ENCODE measurements at places on chromosomes 6 and 20. TPM values are rescaled to one million over a fixed set of nuclear protein-coding genes. Genes with fewer than 3 reads are reported as not detected.

GRCh38 chr6:36378936-36379335, 8.5 kb downstream of the ETV7 start:
- no peaks in the 10 kb centered on the region for H3K4me1 ChIP-seq
- H3K4me3 ChIP-seq = no peak overlapping the region
- H3K27ac ChIP-seq = no peak overlapping the region
- no peaks in the 10 kb centered on the region for H3K36me3 ChIP-seq

CAPN11 gene
- not detected for total RNA-seq

DNA sequence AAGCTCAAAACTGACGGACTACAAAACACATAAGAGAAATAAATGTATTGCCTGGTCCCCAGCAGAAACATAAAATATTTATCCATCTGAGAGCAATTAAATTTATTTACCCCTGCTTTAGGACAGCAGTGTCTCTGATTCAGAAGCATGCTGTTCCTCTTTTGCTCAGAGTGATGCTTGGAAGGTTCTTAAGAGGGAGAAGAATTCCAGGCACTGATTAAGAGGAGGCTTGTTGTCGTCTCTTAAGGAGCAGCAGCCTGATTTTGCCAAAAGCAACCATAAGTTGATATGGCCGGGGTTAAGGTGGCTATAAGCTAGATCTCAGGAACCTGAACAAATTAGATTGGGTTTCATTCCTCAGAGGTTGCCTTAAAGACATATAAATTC, 25.8 kb downstream of the CAP2 start:
- H3K4me1 ChIP-seq = peaks cover 14% of the 10 kb centered on the region
- H3K27me3 ChIP-seq = no peaks in the 10 kb centered on the region
- no peaks in the 10 kb centered on the region for H3K36me3 ChIP-seq
- no peak overlapping the region for H3K4me3 ChIP-seq
- H3K27ac ChIP-seq = no peak overlapping the region

DNA sequence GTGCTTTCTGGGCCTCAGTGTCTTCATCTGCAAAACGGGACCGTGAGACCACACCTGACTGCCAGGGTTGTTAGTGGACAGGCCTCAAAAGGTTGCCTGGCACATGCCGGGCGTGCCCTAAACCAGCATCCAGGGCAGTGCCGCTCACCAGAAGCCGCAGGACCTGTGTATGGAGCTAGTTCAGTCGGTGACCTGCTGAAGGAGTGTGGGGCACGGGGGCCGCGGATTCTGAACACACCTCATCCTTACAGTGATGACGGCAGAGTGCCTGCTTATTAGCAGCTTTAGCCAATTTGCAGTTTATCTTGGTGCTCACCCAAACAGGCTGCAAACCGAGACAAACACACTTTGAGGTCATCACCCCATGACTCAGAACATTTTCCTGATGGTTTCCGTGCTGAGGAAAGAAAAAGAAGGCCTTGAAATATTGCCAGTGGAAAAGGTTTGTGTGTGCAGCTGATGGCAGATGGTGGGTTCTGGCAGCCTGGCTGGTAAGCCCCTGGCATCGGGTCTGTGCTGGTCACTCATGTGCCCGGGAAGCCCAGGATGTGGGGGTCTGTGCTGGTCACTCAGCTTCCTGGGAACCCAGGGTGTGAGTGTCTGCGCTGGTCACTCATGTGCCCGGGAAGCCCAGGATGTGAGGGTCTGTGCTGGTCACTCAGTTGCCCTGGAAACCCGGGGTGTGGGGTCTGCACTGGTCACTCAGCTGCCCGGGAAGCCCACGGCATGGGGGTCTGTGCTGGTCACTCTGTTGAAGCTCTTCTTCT, 153.8 kb downstream of the ERMARD start:
- DNase-seq = no peak
- H3K27me3 ChIP-seq = no peaks in the 10 kb centered on the region
- H3K36me3 ChIP-seq = no peaks in the 10 kb centered on the region

BNIP5 gene
- not detected for total RNA-seq

GRCh38 chr6:7267466-7268091, 45.4 kb downstream of the SSR1 start:
- H3K27me3 ChIP-seq = no peaks in the 10 kb centered on the region
- no peak for DNase-seq
- H3K27ac ChIP-seq = no peak overlapping the region
- H3K36me3 ChIP-seq = no peaks in the 10 kb centered on the region
- H3K4me3 ChIP-seq = no peak overlapping the region

DNA sequence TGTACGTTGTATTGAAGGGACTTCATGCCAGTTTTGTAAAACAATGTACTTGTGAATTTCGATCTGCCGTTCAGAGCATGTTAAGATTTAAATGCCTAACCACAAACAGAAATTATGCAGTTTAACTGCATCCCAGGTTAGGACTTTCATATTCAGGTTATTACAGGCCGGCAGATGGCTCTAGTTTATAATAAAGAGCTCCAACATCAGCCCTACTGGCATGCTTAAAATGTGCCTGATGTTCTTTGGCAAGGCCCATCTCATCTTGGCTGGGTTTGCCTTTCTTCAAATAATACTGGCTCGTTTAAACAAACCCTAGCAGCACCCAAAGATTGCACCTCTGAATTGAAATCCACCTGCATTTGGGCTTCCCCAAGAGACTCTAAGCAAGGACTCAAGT, 169.3 kb upstream of the RIN2 start:
- no peak overlapping the region for H3K4me3 ChIP-seq
- no peaks in the 10 kb centered on the region for H3K27me3 ChIP-seq
- H3K4me1 ChIP-seq = no peaks in the 10 kb centered on the region

ZSCAN9 gene
- total RNA-seq = 7.9 TPM

- H3K4me3 ChIP-seq = no peak overlapping the region
- no peak overlapping the region for H3K27ac ChIP-seq
- no peaks in the 10 kb centered on the region for H3K4me1 ChIP-seq
Measured at GRCh38 chr6:150966786-150967185, 101.3 kb downstream of the MTHFD1L start.

HTR1E gene
- total RNA-seq = not detected

- DNase-seq = no peak
- peak overlapping the region; percentile 65 for H3K27ac ChIP-seq
- H3K4me3 ChIP-seq = peak overlapping the region; percentile 74
- H3K4me1 ChIP-seq = peaks cover 25% of the 10 kb centered on the region
- no peaks in the 10 kb centered on the region for H3K36me3 ChIP-seq
Measured at GRCh38 chr6:132812756-132813172, 1.6 kb upstream of the RPS12 start.

- no peaks in the 10 kb centered on the region for H3K27me3 ChIP-seq
- no peak overlapping the region for H3K27ac ChIP-seq
- peak overlapping the region; percentile 67 for H3K4me3 ChIP-seq
- no peaks in the 10 kb centered on the region for H3K36me3 ChIP-seq
- peaks cover 9% of the 10 kb centered on the region for H3K4me1 ChIP-seq
Measured at GRCh38 chr20:43658069-43658722, 8.7 kb upstream of the MYBL2 start.

- H3K27ac ChIP-seq = no peak overlapping the region
- H3K4me3 ChIP-seq = no peak overlapping the region
- H3K27me3 ChIP-seq = no peaks in the 10 kb centered on the region
- peaks cover 76% of the 10 kb centered on the region for H3K4me1 ChIP-seq
- no peak for DNase-seq
- H3K36me3 ChIP-seq = peaks cover 14% of the 10 kb centered on the region
Measured at GRCh38 chr6:71410164-71410566, 121.6 kb downstream of the OGFRL1 start.

DNA sequence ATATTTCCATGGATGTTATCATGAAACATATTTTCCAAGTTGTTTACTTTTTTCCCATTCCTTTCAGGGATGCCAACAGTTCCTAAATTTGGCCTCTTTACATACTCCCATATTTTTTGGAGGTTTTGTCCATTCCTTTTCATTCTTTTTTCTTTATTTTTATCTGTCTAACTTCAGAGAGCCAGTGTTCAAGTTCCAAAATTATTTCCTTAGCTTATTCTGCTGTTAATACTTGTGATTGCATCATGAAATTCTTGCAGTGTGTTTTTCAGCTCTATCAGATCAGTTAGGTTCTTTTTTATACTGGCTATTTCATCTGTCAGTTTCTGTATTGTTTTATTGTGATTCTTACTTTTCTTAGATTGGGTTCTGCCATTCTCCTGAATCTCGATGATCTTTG, 89.9 kb upstream of the TCF21 start:
- no peaks in the 10 kb centered on the region for H3K36me3 ChIP-seq
- H3K27me3 ChIP-seq = no peaks in the 10 kb centered on the region
- DNase-seq = no peak
- no peak overlapping the region for H3K4me3 ChIP-seq
- H3K4me1 ChIP-seq = no peaks in the 10 kb centered on the region
- no peak overlapping the region for H3K27ac ChIP-seq

DNA sequence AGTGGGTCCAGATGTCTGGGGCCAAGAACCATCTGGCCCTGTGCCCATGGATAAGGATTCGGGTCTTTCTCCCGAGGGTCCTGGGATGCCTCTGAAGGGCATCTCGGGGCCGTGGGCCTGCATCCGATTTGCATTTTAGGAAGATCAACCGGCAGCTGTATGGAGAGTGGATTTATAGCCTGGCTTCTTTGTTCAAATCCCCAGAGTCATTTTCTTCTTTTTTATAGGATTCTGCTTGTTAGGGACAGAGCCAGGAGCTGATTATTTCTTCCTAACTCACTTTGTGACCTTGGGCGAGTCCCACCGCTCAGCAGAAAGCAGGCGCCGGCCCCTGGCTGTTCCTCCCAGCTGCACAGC, 52.9 kb upstream of the APCDD1L start:
- H3K4me1 ChIP-seq = peaks cover 15% of the 10 kb centered on the region
- no peak for DNase-seq
- H3K36me3 ChIP-seq = no peaks in the 10 kb centered on the region

DNA sequence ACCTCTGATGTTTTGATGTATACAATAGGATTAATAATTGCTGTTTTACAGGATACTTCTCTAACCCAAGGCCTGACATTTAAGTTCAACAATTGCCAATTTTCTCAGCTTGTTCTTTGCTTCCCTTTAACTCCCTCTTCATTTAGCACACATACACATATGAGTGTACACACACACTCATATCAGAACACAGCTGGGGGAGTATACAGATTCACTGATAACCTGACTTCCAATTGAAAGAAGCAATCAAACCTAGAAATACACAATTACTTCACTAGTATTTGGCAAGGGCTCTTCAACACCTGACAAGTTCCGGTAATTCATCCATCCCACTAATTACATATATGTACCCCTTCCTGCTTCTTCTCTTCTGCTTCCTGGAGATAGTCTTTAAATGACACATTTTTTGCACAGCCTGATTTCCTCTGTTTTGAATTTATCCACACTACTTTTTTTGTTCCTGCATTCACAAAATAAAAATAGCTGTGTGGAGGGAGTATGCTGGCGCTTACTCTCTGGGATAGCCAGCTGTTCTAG, 11.2 kb downstream of the UST start:
- DNase-seq = no peak
- H3K36me3 ChIP-seq = no peaks in the 10 kb centered on the region
- H3K4me3 ChIP-seq = no peak overlapping the region
- no peaks in the 10 kb centered on the region for H3K27me3 ChIP-seq

DNA sequence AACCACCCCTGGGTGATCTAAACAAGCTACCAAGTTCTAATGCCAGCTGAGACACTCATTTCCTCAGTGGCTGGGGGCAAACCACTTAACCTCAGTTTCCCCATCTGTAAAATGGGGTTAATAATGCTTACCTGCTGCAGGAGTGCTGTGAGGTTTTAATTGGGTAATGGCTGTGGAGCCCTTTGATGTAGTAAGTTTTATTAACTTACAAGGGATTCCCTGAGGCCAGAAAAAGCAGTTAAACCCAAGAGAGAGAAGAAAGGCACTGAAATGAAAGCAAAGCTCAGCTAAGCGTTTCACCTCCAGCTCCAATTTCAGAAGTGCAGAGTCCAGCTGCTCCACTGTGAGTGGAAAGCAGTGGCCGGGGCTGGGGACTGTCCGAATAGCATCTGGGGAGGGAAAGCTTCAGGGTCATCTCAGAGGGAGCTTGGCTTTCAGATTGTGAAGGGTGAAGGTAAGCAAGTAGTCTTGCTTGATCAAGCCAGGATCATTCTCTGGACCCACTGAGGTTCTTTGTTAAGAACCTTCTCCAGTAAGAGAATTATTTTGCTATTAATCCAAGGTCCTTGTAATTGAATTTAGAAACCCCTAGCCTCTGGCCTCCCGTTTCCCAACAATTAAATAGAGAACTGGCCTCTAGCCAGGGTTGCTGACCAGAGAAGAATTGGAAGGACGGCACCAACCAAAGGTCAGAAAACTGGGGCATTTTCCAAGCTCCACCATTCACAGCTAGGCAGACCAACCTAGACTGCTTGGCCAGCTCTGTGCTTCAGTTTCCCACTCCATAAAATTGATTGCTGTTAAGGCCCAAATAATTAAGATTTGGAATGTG, 20.9 kb upstream of the TCP11 start:
- no peaks in the 10 kb centered on the region for H3K36me3 ChIP-seq
- no peak overlapping the region for H3K27ac ChIP-seq
- no peak overlapping the region for H3K4me3 ChIP-seq
- H3K4me1 ChIP-seq = peaks cover 20% of the 10 kb centered on the region

GRCh38 chr6:94734751-94735150, 842.6 kb upstream of the MANEA start:
- no peaks in the 10 kb centered on the region for H3K36me3 ChIP-seq
- H3K4me3 ChIP-seq = no peak overlapping the region
- no peaks in the 10 kb centered on the region for H3K27me3 ChIP-seq

DNA sequence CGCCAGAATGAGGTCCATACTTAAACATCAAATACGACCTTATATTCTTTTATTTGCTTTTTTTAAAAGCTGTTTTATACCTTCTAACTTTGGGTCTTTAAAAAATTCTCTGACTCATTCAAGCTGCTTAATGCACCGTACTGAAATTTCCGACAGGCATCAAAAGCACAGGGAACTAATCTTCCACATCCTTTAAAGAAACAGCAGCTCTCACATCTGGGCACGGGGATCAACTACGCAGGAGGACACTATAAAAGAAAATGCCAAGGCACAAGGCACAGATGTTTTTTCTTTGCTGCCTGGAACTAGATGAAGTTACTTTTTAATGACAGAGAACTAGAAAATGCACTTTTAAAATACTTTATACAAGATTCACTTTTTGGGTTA, 112.4 kb upstream of the ARG1 start:
- DNase-seq = no peak
- H3K36me3 ChIP-seq = no peaks in the 10 kb centered on the region
- no peak overlapping the region for H3K27ac ChIP-seq
- H3K4me3 ChIP-seq = no peak overlapping the region

- H3K4me1 ChIP-seq = peaks cover 10% of the 10 kb centered on the region
- H3K36me3 ChIP-seq = no peaks in the 10 kb centered on the region
- H3K4me3 ChIP-seq = no peak overlapping the region
- no peak for DNase-seq
- peaks cover 8% of the 10 kb centered on the region for H3K27me3 ChIP-seq
- H3K27ac ChIP-seq = no peak overlapping the region
Measured at GRCh38 chr20:62778601-62779416, 17.5 kb upstream of the MRGBP start.

DNA sequence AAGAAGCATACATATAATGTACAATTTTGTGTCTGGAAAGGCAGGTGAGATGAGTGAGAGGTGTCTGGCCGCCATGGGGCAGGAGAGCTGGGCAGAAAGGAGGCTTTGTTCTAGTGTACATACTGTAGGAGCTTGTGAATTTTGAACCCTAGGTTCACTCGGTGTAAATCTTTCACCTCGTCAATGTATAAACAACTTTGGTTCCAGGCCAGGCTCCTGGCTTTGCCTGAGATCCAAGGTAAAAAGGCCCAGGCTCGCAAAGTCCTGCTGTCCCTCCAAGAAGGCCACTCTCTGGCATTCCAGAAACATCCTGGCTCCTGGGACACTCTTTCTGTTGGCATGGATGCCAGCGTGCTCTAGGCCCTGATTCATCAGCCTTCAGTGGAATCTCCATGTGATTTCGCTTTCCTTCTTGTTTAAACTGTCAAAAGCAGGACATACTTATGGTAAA, 7.1 kb upstream of the SLC22A7 start:
- H3K4me1 ChIP-seq = no peaks in the 10 kb centered on the region
- no peak for DNase-seq
- H3K27me3 ChIP-seq = no peaks in the 10 kb centered on the region
- no peak overlapping the region for H3K4me3 ChIP-seq
- no peaks in the 10 kb centered on the region for H3K36me3 ChIP-seq
